T-cell (primary cell): ENCODE measurements at places on chromosomes 2 and 18. TPM values are rescaled to one million over a fixed set of nuclear protein-coding genes. Genes with fewer than 3 reads are reported as not detected.
A peak's percentile ranks its signal among the peaks of the same experiment; 100 is the strongest.

DNA sequence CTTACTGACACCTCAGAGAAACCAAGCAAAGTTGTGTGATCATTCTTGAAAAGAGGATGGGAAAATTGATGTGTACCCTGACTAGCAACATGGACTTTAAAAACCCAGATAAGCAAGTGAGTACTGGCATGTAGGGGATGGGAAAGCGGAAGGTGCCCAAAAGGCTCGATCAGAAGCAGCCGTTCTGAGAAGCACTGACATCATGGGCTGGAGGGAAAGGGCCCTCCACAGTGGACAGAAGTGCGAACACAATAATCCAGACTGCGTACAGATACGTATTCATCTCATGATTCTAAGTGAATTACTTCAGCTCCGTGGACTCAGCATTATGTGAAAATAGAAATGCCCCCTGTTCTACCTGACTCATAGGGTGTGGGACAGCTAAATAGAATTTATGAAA lies 42.2 kb downstream of the CDH2 start:
- no peaks in the 10 kb centered on the region for H3K27me3 ChIP-seq
- no peaks in the 10 kb centered on the region for H3K36me3 ChIP-seq
- no peak overlapping the region for H3K4me3 ChIP-seq
- H3K27ac ChIP-seq, result no peak overlapping the region
- no peak for DNase-seq
- no peaks in the 10 kb centered on the region for H3K4me1 ChIP-seq

- H3K4me3 ChIP-seq, result no peak overlapping the region
- DNase-seq, result no peak
- no peaks in the 10 kb centered on the region for H3K36me3 ChIP-seq
- no peak overlapping the region for H3K27ac ChIP-seq
Observed at GRCh38 chr2:173400760-173401159, 46.1 kb downstream of the CDCA7 start.

GRCh38 chr2:134855709-134856108 lies 17.3 kb downstream of the ACMSD start:
- H3K27ac ChIP-seq, result no peak overlapping the region
- no peak overlapping the region for H3K4me3 ChIP-seq
- no peaks in the 10 kb centered on the region for H3K36me3 ChIP-seq
- DNase-seq, result no peak
- H3K27me3 ChIP-seq, result peaks cover 6% of the 10 kb centered on the region
- no peaks in the 10 kb centered on the region for H3K4me1 ChIP-seq

GRCh38 chr2:67164771-67165522 lies 232.2 kb upstream of the ETAA1 start:
- no peak for DNase-seq
- H3K27ac ChIP-seq, result no peak overlapping the region
- no peaks in the 10 kb centered on the region for H3K36me3 ChIP-seq
- H3K4me1 ChIP-seq, result no peaks in the 10 kb centered on the region
- no peaks in the 10 kb centered on the region for H3K27me3 ChIP-seq

DNA sequence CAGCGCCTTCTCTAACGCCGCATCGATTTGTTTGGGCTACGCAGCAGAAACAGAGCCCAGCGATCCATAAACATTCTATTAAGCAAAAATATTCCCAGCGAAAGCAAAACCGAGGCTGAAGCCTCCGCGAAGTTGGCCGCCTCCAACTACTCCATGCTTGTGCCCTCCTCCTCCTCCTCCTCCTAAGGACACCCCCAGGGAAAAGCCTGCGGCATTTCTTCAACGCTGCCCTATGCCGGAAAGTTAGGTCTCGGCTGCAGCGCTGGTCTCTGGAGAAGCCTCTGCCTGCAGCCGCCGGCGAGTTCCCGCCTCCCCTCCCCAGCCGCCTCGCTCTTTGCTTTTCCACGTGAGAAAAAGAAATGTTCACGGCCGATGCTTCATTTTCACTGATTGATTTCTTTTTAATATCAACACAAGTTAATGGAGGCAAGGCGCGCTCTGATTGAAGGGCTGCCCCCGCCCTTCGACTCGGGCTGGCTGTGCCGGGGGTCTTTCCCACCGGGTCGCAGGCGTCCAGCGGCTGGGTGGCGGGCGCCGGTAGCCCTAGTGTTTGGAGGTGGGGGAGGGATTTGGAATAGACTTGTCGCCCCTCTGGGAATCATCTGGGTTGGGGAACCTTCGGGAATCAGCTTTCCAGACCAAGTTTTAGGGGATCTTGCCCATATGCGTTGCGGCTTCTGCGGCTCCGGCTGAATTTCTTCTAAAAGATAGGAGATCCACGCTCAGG lies 3.9 kb downstream of the NRP2 start:
- DNase-seq, result no peak
- H3K4me3 ChIP-seq, result peak overlapping the region; percentile 62
- H3K4me1 ChIP-seq, result peaks cover 31% of the 10 kb centered on the region
- no peaks in the 10 kb centered on the region for H3K36me3 ChIP-seq
- peaks cover 6% of the 10 kb centered on the region for H3K27me3 ChIP-seq

DNA sequence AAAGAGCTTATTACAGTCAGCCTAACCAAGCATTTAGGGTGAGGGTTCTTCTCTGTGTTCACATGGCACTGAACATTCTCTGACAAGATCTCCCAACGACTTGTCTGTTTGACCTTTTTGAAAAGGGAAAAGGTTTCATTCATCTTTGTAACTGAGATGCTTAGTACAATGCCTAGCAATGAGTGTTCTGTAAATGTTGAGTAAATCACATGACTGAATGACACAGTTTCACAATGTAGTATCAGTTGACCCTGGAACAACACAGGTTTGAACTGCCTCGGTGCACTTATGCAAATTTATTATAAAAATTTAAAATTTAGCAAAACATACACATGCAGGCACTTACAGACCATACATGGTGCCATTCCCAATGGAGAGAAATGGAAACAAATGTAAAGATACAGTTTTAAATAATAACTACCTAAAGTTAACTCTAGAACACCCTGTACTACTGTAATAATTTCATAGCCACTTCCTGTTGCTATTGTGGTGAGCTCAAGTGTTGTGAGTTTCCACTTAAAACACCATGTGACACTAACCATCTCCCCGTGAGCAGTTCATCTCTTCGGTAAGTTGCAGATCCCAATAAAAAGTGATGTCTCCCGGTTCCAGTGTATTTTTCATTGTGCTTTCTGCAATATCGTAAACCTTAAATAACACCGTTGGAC lies 34.1 kb upstream of the VWC2L start:
- no peaks in the 10 kb centered on the region for H3K27me3 ChIP-seq
- no peak overlapping the region for H3K4me3 ChIP-seq
- no peaks in the 10 kb centered on the region for H3K36me3 ChIP-seq
- no peaks in the 10 kb centered on the region for H3K4me1 ChIP-seq
- no peak overlapping the region for H3K27ac ChIP-seq

DNA sequence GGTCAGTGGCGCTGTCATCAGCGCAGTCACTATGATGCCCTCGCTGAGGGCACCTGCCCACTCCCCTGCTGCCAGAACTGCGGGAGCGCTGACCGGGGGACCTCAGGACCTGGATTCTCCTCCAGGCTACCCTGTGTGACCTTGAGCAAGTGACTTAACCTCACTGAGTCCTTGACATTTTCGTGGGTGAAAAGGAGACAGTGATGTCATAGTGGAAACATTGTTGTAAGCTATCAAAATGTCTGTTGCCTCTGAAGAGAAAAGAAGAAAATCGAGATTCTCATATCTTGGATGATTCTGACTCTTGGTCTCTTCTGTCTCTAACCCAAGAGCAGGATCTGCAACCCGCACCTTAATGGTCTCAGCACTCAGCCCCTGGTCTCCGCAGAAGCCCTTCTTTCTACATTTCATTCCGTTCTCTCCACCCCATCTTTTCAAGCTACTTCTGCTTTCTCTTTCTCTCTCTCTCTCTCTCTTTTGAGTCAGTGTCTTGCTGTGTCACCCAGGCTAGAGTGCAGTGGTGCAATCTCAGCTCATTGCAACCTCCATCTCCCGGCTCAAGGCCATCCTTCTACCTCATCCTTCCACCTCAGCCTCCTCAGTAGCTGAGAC lies 978 bp upstream of the TUBA4A start:
- H3K4me3 ChIP-seq, result peak overlapping the region; percentile 99
- DNase-seq, result peak; percentile 18
- H3K36me3 ChIP-seq, result peaks cover 25% of the 10 kb centered on the region
- H3K27ac ChIP-seq, result peak overlapping the region; percentile 94

- no peaks in the 10 kb centered on the region for H3K36me3 ChIP-seq
- no peaks in the 10 kb centered on the region for H3K4me1 ChIP-seq
- no peaks in the 10 kb centered on the region for H3K27me3 ChIP-seq
Observed at GRCh38 chr2:16816016-16816415, 150.4 kb upstream of the CYRIA start.

DNA sequence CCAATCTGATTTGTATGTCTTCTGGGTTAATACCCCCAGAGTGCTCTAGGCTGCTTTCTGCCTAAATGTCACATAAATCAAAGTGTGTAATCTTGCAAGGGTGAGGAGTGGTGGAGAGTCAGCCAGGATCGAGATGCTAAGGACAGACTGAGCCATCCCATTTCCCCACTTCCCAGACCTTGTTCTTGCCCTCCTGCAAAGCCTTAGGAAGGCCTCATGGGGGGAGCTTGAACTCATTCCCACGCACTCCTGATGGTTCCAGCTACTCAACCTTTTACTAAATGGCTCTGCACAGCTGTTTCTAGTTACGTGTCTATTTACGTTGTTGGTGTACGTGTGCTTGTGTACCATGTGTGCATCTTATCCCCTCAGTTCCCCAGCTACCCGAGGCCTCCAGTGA lies 423.6 kb upstream of the TNP1 start:
- no peak for DNase-seq
- H3K27ac ChIP-seq, result no peak overlapping the region
- no peaks in the 10 kb centered on the region for H3K27me3 ChIP-seq
- H3K4me1 ChIP-seq, result no peaks in the 10 kb centered on the region
- no peaks in the 10 kb centered on the region for H3K36me3 ChIP-seq
- no peak overlapping the region for H3K4me3 ChIP-seq

DNA sequence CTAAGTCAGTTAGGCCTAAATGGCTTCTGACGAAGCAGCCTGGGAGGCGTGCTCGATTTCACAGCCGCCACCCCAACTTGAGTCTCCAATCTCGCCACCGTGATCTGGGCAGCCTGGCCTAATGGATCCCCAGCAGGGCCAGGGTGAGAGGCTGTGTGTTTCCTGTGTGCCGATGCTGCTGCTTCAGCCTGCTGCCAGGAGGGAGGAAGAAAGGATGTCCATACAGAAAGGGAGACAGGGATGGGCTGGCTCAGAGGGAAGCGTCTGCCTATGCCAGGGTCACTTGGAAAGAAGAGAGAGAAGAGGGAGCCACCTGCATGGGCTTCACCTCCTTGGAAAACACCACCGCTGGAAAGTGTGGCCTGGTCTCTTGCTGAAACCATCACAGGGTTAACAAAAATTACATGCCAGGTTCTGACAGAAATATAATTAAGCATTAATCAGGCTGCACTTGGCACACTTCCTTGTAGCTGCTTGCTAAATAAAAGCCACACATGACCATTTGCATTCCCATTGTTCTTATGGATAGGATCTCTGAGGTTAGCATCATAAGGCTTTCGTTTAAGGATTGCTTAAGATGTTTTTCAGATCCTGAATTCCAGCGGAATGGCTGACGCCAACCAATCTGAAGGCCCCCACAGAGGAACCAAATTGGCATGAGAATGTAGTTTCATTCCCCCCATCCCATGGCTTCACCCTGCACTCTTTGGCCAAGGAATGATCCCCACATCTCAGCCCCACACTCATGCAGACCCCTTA lies 108.8 kb upstream of the SLC1A4 start:
- no peak overlapping the region for H3K27ac ChIP-seq
- H3K36me3 ChIP-seq, result no peaks in the 10 kb centered on the region
- peaks cover 11% of the 10 kb centered on the region for H3K27me3 ChIP-seq
- no peak overlapping the region for H3K4me3 ChIP-seq
- no peak for DNase-seq

DNA sequence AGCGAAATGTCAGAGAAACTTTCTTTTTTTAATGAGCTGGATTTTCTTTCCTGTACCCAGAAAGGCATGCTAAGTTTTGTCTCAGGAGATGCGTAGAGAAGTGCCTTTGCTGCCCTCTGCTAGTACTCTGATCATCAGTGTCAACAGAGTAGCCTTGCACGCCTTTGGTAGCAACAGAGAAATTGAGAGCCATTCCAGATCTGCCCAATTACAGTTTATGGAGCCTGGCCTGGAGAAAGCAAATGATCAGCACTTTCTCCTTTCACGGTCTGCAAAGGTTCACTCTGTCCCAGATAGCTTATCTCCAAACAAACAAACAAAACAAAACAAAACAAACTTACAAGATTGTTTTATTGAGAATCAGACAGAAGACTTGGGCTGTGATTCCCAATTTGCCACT lies 792.8 kb upstream of the PIK3C3 start:
- H3K4me1 ChIP-seq, result no peaks in the 10 kb centered on the region
- no peaks in the 10 kb centered on the region for H3K27me3 ChIP-seq
- H3K27ac ChIP-seq, result no peak overlapping the region
- no peaks in the 10 kb centered on the region for H3K36me3 ChIP-seq
- no peak for DNase-seq

- no peaks in the 10 kb centered on the region for H3K36me3 ChIP-seq
- no peaks in the 10 kb centered on the region for H3K4me1 ChIP-seq
- no peak overlapping the region for H3K27ac ChIP-seq
- H3K4me3 ChIP-seq, result no peak overlapping the region
- DNase-seq, result no peak
Observed at GRCh38 chr2:217077831-217078407, 218.1 kb upstream of the TNP1 start.

DNA sequence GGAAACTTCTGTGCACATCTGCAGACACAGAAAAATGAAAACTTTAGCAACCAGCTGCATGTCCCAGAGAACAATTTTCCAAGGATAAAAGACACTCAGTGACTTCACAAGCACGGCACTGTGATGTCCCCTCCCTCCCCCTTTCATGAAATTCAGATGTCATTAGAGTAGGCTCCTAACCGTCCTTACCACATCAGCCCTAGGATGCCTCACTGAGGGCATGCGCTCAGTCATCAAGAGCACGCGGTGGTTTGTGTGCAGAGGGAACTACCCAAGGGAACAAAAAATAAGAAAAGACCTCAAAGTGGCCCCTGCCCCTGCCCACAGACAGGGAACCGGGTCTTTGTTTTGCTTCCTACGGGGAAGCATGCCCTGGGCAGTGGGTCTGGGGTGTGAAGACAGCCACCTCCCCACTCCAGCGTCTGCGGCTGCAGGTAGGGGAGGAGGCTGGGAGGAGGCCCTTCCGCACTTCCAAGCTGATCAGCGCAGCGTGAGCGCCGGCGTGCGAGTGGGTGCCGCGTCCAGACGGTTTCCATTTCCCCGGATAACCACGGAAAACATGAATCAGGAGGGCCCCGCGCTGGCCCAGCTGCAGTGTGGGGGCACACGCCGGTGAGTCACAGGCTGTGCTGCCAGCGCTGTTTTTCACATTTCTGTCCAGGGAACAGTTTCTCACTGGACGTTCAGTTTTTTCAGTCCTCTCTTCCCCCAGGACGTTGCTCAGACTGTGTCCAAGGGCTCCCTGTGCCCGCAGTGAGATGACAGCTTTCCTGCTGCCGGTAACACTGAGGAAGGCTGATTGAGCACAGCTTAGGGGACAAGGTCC lies 70.6 kb downstream of the COPS8 start:
- peaks cover 27% of the 10 kb centered on the region for H3K27me3 ChIP-seq
- no peak overlapping the region for H3K27ac ChIP-seq

MROH2A gene
- total RNA-seq, result not detected

STAM2 gene
- total RNA-seq, result 19.3 TPM

PLEKHH2 gene
- total RNA-seq, result 1.8 TPM

CIB4 gene
- not detected for total RNA-seq

ANTXR1 gene
- total RNA-seq, result not detected
